Gastrocnemius medialis (tissue), 4 donors: ENCODE measurements at places on chromosomes 5 and 9.

DNA sequence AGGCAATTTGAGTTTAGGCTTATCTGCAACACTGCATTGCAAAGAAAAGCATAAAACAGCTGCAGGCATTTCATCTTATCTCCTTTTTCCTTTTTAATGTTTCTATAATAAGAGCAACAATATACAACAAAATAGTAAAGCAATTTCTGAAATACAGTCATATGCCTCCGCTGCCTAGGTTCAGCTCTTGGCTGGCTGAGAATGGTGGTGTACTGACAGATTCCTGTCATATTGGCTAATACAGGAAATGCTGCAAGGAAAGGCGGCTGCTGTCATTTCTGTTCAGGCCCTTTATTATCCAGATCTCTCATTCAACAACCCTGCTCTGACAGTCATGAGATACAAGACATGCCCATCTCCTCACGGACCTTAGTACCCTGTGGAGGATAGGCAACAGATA, 677.0 kb downstream of the TAF11L14 start:
- no peak for DNase-seq

DNA sequence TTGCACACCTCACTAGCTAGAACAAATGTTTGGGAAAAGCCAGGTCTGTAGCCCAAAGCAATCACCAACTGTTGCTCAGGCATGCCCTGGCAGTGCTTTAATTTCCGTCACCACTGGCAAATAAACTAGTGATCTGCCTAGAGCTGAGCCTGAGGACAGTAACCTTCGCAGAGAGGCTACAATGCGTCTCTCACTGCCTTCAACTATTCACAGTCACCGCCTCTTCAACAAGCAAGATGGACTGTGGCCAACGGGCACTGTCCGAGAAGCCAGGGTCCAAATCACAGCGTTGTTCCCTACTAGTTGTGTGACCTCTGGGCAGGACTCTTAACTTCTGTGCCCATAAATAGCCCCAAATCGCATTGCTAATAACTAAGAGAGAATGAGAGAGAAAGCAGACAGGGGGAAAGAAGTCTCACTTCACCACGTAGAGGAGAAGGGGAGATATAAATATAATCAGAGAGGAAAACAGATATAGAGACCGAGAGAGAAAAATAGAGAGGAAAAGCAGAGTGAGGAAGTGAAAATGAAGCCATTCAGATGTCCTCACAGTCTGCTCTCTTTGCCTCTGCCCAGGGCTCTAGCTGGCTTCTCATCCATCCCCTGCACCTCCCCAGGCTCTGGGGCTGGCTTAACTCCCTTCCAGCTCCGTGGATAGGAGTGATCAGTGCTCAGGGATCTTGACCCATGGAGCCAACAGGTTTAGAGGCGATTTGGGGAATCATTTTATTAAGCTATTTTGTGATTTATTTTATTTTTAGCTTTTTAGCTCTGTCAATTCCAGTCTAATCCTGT, 157.9 kb downstream of the ZDHHC21 start:
- no peak for DNase-seq

- no peak for DNase-seq
Measured at GRCh38 chr5:178324481-178325310, 92.1 kb upstream of the PHYKPL start.

DNA sequence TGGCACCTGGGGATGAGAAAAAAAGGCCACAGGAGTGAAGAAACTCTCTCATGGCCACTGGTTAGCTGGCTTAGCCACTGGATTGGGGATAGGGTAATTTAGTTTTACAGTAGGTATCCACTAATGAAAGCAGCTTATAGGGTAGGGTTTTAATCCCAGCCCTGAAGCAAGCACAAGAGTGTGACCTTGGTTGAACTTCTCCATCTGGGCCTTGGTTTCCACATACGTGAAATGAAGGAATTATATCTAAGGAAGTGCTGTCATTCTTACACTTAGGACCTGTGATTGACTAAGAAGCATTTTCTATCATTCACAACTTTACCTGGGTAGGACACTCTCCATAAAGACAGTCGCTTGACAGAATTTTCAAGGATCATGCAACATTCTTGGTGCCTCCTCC, 49.6 kb downstream of the FAT2 start:
- no peak for DNase-seq

DNA sequence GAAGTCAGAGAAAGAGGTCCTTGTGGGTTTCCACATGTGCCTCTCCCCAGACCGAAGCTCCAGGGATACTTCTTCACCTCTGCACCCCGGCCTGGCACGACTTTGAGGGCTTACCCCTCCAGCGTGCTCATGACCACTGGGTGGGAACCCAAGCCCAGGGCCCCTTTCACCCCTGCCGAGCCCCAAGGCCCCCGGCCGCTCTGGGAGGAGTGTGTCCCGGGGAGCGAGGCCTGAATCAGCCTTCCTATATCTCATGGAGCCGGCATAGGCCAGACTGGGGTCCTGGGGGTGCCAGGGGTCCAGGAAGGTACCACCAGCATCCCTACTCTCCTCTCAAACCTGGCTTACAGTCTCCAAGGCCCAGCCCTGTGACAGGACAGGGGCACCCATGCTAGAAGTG, 17.1 kb downstream of the TERT start:
- DNase-seq = no peak

DNA sequence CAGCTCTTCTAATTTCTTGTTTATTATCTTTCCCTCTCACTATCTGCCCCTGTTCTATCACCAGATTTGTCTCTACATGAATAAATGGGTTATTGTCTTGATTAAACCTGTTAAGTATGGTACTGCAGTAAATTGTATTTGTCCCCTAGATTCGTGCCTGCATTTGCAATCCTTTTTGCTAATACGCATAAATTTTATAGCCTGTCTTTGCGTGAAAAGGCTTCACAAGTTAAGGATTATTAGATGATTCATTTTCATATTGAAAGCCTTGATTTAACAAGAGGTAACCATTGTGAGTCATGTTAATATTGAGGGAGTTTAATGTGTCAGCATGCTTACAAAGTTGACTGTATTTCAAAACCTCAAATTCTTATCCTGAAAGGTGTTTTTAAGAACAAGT, 204.6 kb downstream of the PCSK1 start:
- no peak for DNase-seq
